T-cell (primary cell): ENCODE measurements at places on chromosomes 6 and 20. TPM values are rescaled to one million over a fixed set of nuclear protein-coding genes. Genes with fewer than 3 reads are reported as not detected.

DNA sequence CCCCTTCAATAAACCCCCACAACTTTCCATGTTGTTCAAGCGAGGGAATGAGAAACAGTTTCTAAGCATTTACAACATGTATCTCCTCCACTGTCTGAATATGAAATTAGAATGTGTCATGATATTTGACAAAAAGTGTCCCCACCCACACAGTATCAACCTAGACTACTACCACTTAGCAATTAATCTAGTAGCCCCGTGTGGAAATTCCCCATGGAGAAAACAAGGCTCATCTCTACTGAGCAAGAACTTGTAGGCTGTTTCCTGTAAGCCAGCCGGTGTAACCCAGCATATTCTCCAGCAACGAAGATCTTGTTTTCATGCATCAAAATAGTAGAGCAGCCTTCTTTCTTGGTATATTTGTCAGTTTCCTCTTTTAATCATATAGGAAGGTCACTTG, 115.0 kb downstream of the IRF4 start:
- DNase-seq = no peak

DNA sequence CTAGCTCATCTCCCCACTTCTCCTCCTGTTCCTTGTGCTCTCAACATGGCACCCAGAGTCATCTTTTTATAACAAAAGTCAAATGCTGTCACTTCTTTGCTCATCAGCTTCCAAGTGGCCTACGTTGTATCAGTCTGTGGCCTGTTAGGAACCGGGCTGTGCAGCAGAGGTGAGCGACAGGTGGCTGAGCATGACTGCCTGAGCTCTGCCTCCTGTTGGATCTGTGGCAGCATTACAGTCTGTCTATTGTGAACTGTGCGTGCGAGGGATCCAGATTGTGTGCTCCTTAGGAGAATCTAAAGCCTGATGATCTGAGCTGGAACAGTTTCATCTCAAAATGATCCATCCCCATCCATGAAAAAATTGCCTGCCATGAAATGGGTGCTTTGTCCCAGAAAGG, 129.6 kb downstream of the FNDC1 start:
- DNase-seq = no peak

DNA sequence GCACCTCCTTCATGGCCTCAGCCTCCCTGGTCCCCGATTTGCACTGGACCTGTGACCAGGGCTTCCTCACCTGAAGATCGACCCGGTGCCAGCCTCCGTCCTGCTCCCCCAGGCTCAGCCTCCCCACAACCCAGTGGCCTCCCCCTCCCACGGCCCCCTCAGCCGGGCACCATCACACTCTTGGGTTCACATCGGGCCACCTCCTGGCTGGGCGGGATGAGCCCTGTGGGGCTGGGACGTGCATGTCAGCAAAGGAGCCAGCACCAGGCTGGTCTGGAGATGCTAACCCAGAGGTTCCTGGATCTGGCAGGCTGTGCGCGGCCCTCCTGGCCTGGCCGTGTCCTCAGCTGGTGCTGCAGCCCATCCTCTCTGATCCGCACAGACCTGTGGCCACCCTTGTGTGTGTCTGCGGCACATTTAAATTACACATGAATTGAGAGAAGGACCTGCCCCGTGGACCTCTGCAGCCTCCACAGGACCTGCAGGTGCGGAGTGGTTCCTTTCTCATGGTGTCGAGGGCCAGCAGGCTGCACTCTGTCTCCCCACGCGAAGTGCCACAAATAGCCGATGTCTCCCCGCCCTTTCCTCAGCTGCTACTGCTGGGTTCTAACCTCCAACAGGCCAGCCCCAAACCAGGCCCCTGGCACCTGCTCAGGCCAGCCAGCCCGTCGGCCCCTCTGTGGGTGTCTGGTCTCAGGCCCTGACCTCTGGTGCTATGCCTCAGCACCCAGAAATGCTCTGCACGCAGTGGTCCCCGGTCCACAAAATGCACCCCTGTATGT, 237.5 kb downstream of the ERMARD start:
- no peak for DNase-seq

- DNase-seq = no peak
Measured at GRCh38 chr20:6282642-6283041, 159.8 kb upstream of the FERMT1 start.

SULF2 gene
- 0.98 TPM for total RNA-seq

MCM8 gene
- total RNA-seq = 5.9 TPM

HUS1B gene
- 2.8 TPM for total RNA-seq

SYNE1 gene
- total RNA-seq = 192 TPM
